ENCODE measurements at places on chromosomes 16 and 17. TPM values are rescaled to one million over a fixed set of nuclear protein-coding genes. Genes with fewer than 3 reads are reported as not detected.
A peak's percentile ranks its signal among the peaks of the same experiment; 100 is the strongest.

The SLFN12 gene
- polyA plus RNA-seq = 23.2 TPM

The TSR3 gene
- polyA plus RNA-seq = 36.0 TPM

The C1QL1 gene
- 2.5 TPM for polyA plus RNA-seq

The NUP88 gene
- polyA plus RNA-seq = 40.6 TPM

The CDH16 gene
- 307 TPM for polyA plus RNA-seq

The C17orf100 gene
- polyA plus RNA-seq = 8.0 TPM

The EPX gene
- polyA plus RNA-seq = 0.73 TPM

The PERCC1 gene
- not detected for polyA plus RNA-seq

The RAPGEFL1 gene
- 6.1 TPM for polyA plus RNA-seq

The KIF1C gene
- polyA plus RNA-seq = 69.8 TPM

The HP gene
- polyA plus RNA-seq = 2.5 TPM

The AIPL1 gene
- 0.08 TPM for polyA plus RNA-seq

The MYH3 gene
- polyA plus RNA-seq = 2.7 TPM

The FBXL16 gene
- polyA plus RNA-seq = 2.0 TPM

GRCh38 chr17:60425626-60426025 is 3.3 kb downstream of the CHCT1 start:
- no peak for DNase-seq

GRCh38 chr16:55263271-55264250 is 60.4 kb upstream of the IRX6 start:
- no peak for DNase-seq

DNA sequence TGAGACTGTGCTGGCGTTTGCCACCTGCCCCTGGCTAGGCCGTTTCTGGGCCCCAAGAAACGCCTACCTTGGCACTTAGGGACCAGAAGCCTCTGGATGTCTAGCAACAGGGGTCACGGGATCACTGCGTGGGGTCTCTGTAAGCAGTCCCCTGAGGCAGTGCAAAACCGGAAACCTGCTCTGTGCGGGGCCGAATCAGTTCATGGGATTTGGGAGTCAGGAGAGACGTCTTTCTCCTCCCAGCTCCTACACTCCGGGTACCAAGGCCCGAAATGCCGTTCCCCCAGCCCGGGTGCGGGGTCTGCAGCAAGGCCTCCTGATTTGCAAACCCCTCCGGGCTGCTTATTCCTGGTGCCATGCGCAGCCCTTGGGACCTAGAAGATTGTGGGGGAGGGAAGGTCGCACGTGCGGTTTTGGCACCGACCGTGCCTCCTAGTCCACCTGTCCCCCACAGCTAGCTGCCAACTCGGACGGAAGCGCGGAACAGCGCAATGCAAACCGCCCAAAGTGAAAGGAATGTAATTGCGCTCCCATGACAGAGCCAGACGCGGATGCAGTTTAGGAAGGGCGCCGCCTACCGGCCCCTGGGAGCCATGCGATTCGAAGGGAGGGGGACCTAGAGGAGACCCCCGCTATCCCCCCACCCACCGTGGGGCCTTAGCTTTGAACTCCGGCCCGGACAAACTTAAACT is 6.5 kb downstream of the IRX5 start:
- DNase-seq = no peak

DNA sequence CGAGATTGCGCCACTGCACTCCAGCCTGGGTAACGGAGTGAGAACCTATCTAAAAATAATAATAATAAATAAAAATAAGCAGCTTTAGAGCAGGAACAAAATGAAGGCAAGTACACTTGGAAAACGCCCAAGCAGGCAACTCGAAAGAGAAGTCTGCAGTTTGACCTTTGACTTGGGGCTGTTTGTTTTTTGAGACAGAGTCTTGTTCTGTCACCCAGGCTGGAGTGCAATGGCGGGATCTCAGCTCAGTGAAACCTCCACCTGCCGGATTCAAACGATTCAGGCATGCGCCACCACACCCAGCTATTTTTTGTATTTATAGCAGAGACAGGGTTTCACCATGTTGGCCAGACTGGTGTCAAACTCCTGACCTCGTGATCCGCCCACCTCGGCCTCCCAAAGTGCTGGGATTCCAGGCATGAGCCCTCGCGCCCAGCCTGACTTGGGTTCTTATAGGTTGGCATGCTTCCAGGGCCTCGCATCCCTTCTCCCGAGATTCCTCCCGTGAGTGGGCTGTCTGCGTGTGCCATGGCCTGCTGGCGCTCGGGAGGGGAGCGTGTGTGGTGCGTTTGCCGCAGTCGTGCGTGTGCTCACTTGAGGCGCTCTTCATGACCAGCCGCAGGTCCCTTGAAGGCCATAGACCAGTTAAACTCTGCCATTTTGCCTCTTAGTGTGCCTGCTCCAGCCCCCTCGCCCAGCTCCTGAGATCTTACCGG is 18.4 kb upstream of the UBE2I start:
- DNase-seq = no peak

DNA sequence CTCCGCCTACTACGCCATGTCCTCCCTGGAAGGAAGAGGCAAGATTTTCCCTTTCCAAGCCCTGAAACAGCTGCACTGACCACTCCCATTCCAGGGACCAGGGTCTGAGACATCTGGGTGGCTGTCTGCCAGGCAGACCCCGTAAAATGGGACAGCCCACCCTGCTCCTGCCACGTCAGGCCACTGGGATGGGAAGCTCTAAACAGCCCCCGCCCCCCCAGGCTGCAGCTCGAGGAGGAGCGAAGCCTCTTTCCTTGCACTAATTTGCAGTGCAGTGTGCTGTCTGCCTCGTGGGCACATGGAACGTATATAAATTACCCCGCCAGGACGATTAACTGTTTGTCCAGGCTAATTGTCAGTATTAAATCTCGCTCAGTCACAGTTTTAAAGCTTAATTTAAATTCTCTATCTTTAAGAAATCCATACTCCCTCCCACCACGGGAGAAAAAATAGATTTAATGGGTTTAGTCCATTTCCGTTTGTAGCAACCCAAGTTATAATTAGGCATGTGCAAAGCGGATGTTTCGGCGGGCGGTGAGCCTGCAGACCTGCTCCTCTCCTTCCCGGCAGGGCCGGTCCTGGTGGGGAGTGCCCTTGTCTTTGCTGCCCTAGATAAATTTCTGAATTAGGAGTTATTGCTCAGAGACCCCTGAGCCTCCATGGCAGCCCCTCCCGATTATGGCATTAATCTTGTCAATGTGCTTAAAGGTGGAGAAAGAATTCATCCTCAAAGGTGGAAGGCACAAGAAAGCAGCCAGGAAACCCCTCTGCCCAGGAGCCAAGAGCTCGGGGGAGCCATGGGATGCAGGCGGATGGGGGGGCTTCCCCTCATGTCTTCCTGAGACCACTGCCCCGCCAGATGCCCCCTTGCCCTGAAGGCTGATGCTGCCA is 268.0 kb upstream of the TNRC6C start:
- DNase-seq = no peak

DNA sequence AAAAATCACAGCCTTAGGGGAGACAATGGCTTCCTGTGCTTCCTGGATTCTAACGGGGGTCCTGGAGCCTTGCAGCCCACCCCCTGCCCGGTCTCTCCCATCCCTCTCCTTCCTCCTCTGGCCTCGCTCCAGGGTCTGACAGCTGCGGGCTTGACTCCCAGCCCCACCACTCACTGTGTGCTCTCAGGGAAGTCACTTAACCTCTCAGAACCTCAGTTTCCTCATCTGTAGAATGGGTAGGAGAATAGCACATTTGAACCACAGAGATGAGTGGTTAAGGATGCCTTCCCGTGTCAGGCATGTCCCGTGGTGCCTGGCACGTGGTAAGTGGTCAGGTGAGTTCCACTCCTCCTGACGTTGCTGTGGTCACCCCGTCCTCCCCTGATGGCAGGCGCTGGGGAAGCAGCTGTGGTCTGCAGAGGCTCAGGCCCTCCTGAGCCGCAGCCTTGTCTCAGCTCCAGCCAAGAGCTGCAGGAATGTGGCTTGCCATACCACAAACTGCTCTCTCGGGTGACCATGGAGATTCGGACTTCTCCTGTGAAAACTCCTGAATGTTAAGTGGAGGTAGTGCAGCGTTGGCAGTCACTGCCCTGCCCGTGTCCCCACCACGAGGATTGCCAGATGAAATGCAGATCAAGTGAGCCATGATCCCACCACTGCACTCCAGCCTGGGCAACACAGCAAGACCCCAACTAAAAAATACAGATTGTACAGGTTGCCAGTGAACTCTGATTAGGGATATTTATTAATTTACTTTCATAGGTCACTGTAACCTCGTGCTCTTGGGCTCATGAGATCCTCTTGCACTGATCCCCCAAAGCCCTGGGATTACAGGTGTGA is 85.7 kb downstream of the NT5M start:
- no peak for DNase-seq

DNA sequence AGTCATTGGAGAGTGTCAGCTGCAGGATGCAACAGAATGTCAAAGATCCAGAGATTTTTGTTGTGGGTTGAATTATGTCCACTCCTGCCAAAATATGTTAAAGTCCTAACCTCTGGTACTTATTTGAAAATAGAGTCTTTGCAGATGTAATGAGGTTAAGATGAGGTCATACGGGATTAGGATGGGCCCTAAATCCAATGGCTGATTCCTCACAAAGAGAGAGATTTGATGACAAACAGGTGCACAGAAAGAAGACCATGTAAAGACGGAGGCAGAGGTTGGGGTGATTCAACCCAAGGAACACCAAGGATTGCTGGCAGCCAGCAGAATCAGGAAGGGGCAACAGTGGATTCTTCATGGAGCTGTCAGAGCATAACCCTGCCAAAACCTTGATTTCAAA is 34.5 kb upstream of the USP22 start:
- DNase-seq = no peak

DNA sequence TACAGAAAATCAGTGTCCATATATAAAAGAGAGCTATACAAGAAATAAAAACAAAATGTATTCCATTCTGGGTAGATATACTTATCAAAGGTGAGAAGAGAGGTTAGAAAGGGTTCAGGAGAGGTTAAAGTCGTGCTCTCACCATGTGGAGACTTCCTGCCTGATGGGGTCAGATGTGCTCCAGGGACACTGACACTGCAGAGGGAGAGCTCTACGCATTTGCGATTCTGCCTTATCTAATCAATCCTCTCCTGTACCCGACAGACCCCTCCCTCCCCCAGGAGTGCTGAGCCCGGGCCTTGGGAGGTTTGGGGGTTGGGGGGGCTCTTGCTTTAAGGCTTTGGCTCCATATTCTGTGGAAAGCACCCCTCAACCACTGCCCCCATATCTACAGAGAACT is 16.6 kb upstream of the SLC5A11 start:
- no peak for DNase-seq

DNA sequence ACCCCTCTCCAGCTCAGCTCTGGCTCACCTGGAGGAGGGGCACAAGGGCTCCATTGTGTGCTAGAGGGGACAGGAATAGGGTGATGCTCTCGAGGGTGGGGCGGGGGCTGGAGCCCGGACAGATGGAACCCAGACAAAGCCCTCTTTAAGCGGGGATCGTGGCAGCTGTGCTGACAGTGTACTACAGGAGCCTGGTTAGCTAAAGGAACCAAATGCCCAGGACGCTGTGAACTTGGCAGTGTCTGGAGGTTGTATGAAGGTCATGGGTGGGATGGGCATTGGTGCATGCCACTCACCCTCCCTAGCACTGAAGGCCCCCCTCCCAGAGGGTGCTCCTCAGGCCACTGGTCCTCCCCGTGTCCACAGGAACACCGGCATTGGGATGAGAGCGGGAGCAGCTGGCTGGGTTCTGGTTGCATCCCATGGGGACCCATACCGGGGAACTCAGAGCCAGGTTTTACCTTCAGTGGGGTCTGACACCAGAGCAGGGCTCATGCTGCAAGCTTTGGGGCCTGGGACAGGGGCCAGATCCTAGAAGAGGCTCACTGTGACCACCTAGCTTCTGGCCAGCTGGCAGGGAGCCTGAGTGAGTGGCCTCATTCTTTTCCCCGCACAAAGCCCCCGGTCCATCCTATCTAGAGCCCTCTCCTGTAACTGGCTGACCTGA is 11.9 kb downstream of the KIF19 start:
- no peak for DNase-seq

DNA sequence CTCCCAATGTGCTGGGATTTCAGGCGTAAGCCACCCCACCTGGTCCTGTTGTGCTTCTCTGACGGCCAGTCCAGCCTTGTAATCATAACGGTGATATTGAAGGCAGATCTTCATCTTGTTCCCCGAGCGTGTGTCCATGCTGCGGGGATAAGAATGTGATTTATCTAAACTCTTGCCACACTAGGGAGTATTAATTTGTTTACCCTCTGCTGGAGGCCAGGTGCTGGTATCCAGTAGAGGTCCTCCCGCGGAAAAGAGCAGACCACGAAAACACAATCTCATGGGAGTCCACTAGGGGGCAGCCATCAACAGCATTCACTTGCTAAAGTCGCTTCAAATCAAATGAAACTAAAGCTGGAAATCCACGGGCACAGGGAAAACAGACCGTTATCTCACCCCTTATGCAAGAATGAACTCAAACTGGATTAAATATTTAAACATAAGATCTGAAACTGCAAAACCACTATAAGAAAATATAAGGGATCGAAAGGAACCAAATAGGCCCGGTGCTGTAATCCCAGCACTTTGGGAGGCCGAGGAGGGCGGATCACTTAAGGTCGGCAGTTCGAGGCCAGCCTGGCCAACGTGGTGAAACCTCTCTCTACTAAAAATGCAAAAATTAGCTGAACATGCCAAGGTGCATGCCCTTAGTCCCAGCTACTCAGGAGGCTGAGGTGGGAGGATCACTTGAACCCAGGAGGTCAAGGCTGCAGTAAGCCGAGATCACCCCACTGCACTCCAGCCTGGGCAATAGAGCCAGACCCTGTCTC is 22.3 kb upstream of the RBBP6 start:
- peak; percentile 61 for DNase-seq

GRCh38 chr17:10144982-10145381 is 53.4 kb downstream of the GAS7 start:
- no peak for DNase-seq

DNA sequence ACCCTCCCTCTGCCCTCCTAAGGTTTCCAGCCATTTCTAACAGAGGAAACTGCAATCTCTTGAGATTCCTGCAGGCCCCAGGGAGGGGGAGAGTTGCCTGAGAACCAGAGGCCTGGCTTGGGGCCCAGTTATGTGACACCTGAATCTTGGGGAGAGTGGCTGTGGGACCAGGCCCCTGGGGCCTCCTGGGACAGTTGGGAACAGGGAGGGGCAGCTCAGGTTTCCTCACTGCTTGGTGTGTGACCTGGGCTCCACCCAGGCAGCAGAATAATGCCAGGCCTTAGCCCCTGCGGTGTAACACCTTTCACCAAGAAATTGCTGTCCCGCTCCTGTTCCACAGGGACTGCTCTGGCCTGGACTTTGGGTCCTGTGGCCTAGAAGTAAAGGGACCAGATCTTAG is 44.3 kb upstream of the CRHR1 start:
- no peak for DNase-seq
